ENCODE measurements at places on chromosomes 5 and 9.

DNA sequence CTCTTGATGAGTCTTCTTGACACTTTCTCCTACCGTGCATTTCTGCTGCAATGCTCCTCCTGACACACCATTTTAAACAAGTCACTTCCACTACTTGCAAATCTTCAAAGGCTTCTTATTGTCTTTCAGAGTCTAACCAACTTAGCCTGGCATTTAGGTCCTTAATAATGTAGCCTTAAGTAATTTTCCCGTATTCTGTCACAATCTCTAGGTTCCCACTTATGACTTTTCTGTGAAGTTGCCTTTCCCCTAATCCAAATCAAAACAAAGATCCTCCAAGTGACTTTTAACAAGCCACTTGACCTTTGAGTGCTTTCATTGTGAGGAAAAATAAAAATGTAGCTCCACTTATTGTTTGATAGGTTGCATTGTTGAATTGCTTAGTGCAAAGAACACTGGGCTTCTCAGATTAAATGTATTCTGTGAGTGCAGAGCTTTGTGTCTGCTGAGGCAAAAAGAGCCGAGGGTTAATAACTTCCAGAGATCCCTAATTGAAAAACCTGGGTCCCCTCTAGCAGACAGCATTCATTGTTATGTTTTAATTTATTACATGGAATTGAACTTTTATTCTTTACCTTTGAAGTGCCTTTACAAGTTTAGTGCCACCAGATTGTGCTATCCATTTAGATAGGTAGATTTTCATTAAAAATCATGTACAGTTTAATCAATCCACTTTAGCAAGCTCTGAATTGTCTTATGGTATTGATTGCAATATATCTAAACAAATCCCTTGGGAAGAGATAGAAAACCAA lies 341.7 kb upstream of the TYRP1 start:
- DNase-seq = no peak

- peak; percentile 18 for DNase-seq
These were observed 36.0 kb downstream of the PCDHGC5 start for GRCh38 chr5:141524604-141525597.

- DNase-seq = no peak
These were observed 82.6 kb upstream of the ADAMTS19 start for GRCh38 chr5:129377504-129377903.

DNA sequence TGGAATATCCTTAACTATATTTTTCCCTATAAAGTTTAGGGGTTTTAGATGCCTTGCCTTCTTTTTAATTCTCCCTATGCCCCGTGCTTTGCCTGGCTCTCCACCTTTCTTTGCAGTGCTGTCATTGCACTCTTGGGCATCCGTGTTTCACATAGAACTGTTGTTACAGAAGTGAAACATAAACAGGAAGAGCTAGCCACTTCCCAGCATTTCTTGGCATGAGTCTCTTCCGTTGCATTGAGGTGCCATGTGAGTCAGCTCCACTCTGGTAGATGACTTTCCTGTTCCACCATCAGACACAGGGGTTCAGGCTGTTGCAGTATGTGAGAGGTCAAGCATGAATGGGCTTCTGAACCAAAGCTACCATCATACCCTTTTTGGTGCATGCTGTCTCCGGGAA lies 73.4 kb downstream of the ANGPTL2 start:
- DNase-seq = no peak

- no peak for DNase-seq
These were observed 89.6 kb upstream of the SHB start for GRCh38 chr9:38158628-38159027.

GRCh38 chr9:108776920-108777639 lies 78.7 kb downstream of the ACTL7B start:
- DNase-seq = no peak

GRCh38 chr5:155408465-155408864 lies 394.9 kb downstream of the KIF4B start:
- DNase-seq = no peak

DNA sequence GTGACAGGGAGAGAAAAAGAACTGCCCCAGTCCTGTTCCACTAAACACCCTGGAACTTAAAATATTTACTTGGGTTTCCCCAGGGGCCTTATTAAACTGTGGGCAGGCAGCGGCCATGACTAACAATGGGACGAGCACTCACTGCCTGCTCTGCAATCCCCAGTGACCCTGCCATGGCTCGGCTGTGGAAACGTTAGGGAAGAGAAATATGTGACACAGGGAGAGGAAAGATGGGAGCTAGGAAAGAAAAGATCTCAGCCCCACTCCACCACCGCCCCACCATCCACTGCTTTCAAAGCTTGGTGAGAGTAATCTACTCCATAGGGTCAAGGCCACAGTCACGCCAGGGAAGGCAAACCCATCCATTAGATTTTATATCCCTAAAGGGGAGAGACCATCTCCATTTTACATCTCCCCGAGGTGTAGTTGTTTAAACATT lies 117.6 kb downstream of the EFNA5 start:
- DNase-seq = no peak

DNA sequence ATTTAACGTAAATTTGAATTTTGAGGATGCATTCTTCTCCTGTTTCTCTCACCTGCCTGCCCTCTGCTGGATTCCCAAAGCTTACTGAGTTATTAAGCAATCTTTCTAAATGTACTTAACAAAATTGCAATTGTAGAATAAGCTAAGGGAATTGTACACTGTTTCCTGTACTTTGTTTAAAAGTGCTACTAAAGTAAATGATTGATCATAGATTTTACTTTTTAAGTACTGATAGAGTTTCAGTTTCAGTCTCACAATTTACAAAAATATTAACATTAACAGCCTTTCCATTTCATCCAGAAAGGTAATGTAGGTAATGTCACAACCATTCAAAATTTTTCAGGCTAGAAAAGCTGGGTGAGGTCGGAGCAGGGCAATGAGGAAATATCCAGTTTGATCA lies 4.8 kb upstream of the RANBP17 start:
- no peak for DNase-seq

- DNase-seq = no peak
These were observed 48.9 kb upstream of the SPIN1 start for GRCh38 chr9:88339317-88339716.

- DNase-seq = no peak
These were observed 38.6 kb upstream of the KCNMB1 start for GRCh38 chr5:170427672-170428236.

- no peak for DNase-seq
These were observed 116.5 kb downstream of the PSD2 start for GRCh38 chr5:139912158-139912557.

- no peak for DNase-seq
These were observed 13.4 kb upstream of the GAPT start for GRCh38 chr5:58477760-58478376.

GRCh38 chr5:38468202-38468673 lies 88.2 kb downstream of the LIFR start:
- DNase-seq = no peak

- no peak for DNase-seq
These were observed 137.6 kb upstream of the LPCAT1 start for GRCh38 chr5:1661311-1661710.

GRCh38 chr9:72807765-72808445 lies 144.9 kb downstream of the ALDH1A1 start:
- DNase-seq = no peak

DNA sequence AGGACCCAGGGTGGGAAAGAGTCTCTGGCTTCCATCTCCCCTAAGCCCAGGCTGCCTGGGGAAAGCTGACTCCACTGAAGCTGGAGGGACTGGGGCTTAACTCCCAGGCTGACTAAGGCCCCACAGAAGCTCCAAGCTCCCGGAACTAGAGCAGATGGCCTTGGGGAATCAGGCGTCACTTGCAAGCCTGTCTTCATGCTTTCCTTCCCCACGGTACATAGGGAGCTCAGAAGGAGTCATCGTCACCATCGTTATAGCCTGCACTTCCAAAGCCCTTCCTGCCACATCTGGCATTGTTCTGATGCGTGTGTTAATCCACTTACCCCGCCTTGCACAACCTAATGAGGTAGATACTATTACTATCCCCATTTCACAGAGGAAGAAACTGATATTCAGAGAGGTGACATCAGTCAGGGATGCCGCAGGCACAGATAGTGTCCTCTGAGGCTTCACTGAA lies 11.5 kb downstream of the AQP3 start:
- DNase-seq = no peak

DNA sequence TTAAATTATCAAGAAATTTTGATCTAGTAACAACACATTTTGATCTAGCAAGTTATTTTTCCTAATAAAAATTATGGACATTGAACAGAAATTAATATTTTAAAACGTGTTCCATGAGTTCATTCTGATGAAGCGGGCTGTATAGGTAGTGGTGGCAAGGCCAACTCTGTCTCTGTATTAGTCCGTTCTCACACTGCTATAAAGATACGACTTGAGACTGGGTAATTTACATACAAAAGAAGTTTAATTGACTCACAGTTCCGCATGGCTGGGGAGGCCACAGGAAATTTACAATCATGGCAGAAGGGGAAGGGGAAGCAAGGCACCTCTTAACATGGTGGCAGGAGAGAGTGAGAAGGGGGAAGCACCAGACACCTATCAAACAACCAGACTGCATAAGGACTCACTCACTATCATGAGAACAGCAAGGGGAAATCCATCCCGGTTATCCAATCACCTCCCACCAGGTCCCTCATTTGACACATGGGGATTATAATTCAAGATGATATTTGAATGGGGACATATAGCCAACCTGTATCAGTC lies 61.2 kb downstream of the TMEM232 start:
- no peak for DNase-seq

GRCh38 chr5:68182534-68182933 lies 33.0 kb upstream of the PIK3R1 start:
- DNase-seq = no peak

DNA sequence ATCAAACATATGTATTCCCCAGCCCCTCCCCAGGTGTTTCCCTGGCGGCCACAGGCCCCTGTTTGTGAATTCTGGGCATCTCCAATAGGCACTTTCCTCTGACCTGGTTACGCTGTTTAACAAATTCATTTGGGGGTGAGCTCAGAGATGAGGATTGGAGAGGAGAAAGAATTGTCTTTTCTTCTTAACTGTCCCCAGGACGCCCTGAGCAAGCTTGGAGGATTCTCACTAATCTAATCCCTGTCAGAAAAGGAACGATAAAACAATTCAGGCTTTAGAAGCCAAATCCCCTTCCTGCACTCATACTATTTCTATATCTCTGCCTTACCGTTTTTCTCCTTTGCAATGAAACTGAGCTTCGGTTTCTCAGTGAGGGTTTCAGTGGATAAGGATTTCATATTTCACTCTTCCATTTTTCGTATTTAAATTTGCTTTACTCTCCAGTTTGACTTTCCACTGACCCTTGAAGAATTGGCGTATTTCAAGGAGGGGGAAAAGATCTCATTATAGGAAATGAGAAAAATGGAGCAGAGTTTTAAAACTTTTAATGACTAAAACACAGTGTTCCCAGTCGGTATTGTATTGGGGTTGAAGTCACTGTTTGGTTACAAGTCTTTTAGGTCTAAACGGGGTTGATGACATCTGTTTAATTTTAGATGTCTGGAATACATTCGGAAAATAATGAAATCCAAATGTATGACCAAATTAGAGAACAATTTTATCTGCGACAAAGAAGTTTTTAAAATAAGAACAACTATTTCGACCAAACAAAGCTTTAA lies 180.1 kb downstream of the MACROH2A1 start:
- DNase-seq = no peak

DNA sequence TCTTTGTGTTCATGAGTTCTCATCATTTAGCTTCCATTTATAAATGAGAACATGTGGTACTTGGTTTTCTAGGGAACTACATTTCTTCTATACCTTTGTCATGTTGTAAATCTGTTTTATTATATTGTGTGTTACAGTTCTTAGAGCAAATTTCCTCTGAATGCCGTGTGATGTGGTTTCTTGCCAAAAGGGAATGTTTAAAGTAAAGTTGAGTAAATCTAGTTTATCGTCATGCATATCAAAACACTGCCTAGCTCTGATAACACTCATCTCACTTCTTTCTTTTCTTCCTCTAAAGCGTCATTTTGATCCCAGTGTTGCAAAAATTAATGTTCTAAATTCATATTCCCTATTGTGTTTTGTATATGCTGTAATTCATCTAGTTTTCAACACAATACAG lies 295.4 kb upstream of the HAPLN1 start:
- DNase-seq = no peak

DNA sequence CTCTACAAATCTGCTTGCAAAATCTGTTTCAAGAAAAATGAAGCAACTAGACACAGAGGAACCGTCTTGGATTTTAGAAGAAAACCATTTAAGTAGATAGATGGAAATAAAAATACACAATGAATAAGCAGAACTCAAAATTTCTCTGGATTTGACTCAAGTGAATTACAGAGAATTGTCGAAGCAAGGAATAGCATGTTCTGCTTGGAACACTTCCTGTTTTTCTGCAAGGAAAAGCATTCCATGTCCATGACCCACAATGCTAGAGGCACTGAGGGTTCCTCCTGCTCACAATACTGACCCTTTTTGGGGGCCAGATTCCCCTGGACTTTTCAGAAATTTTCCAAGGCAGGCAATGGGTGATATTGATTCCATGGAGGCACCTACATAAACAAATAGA lies 29.8 kb downstream of the PRUNE2 start:
- no peak for DNase-seq

- DNase-seq = no peak
These were observed 41.9 kb downstream of the LIX1 start for GRCh38 chr5:97100476-97100875.

- no peak for DNase-seq
These were observed 67.8 kb downstream of the ACTBL2 start for GRCh38 chr5:57414857-57415256.

- DNase-seq = no peak
These were observed 5.1 kb downstream of the MED10 start for GRCh38 chr5:6373081-6373846.

GRCh38 chr5:64838803-64839202 lies 70.1 kb downstream of the CWC27 start:
- no peak for DNase-seq

GRCh38 chr5:168327994-168328393 lies 36.5 kb downstream of the WWC1 start:
- no peak for DNase-seq

- no peak for DNase-seq
These were observed 51.2 kb downstream of the SIL1 start for GRCh38 chr5:139146809-139147482.

DNA sequence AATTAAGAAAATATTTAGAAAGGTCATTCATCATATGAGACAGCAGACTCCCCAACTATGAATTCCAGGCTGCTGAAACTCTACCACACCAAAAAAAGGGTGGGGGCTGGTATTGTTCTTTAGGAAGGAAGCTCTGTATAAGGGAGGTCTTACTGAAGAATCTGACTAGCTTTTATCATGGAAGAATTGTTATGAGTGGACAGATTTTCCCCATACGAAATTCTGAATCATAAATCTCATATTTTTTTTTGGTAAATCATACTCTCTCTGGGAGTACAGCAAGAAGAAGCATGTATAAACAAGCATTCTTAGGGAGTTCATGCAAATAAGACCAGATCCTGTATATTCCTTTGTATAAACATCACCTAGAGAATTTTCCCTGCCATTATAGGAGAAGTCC lies 220.0 kb downstream of the SLC12A2 start:
- DNase-seq = no peak

DNA sequence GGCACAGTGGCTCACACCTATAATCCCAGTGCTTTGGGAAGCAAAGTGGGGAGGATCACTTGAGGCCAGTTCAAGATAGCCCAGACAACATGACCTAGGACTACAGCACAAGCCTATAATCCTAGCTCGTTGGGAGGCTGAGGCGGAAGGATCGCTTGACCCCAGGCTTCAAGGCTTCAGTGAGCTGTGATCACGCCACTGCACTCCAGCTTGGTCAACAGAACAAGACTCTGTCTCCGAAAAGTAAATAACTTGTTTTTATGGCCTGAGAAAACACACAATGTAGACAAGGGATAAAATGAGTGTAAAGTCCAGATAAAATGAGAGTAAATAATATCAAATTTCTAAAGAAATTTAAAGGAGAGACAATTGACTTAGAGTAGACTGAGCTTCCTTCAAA lies 26.3 kb downstream of the SHLD3 start:
- DNase-seq = no peak

GRCh38 chr9:135941288-135941995 lies 19.7 kb downstream of the UBAC1 start:
- DNase-seq = no peak

All from stimulated activated CD8-positive, alpha-beta memory T cell treated with anti-CD3 and anti-CD28 coated beads, Interleukin-4, amount 100 ng/mL, for 1 hour (primary cell).